NCI-H774 (cell line): ENCODE measurements at places on chromosomes 11 and 22.

GRCh38 chr11:60111793-60112192, 23.3 kb downstream of the MS4A2 start:
- DNase-seq = no peak

GRCh38 chr11:15845261-15845660, 511.1 kb downstream of the SOX6 start:
- DNase-seq = no peak

DNA sequence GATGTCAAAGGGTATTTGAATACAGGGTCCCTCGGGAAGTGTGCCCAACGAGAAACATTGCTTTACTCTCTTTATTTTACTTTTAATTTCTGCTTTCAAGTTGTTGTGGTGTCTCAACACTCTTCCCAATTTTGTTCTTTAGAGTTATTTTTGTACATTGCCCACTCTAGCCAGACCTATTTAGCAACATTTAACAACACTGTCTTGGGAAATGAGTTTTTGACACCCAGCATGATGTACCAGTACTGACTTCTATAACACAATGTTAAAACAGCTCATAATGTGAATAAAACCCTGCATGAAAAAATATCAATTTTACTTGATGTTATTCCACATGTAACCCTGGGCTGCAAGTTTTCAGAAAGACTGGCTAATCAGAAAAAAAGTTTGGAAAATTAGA, 350.2 kb upstream of the PITPNB start:
- no peak for DNase-seq

- no peak for DNase-seq
Observed at GRCh38 chr11:32312865-32313403, 122.4 kb downstream of the WT1 start.

GRCh38 chr11:766106-766935, 11.0 kb downstream of the GATD1 start:
- no peak for DNase-seq
